Uterus (tissue), 4 donors: ENCODE measurements at places on chromosomes 4 and X. TPM values are rescaled to one million over a fixed set of nuclear protein-coding genes. Genes with fewer than 3 reads are reported as not detected.

DNA sequence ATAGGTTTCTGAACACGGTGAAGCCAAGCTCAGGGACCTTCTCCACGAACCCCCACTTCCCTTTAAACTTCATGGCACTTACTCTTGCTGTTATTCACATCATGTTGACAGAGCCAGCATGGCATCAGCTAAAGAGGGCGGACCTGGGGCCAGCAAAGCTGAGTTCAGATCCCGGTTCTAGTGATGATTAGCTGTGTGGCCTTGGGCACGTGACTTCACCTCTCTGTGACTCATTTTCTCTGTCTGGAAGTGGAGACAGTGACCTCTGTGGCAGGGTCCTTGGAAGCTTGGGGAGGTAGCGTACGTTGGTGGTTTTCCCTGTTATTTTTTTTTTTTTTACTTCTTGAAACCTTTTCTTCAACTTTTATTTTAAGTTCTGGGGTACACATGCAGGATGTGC is 13.4 kb downstream of the EVC start:
- no peak overlapping the region for H3K27ac ChIP-seq
- H3K36me3 ChIP-seq = no peaks in the 10 kb centered on the region
- no peak overlapping the region for H3K4me3 ChIP-seq

- H3K27ac ChIP-seq = no peak overlapping the region
- no peak for DNase-seq
- no peak overlapping the region for H3K4me3 ChIP-seq
- H3K36me3 ChIP-seq = no peaks in the 10 kb centered on the region
Observed at GRCh38 chrX:38999967-39000745, 198.9 kb downstream of the MID1IP1 start.

The ZNF718 gene
- total RNA-seq = 13.2 TPM

The SH3D19 gene
- total RNA-seq = 89.7 TPM

The RENBP gene
- total RNA-seq = 2.8 TPM

The TBC1D9 gene
- total RNA-seq = 10.6 TPM

The MAGEE1 gene
- total RNA-seq = 4.6 TPM

The CSAG3 gene
- not detected for total RNA-seq

The BLOC1S4 gene
- total RNA-seq = 13.6 TPM
